ENCODE measurements at places on chromosomes 13 and 19. TPM values are rescaled to one million over a fixed set of nuclear protein-coding genes. Genes with fewer than 3 reads are reported as not detected.
A peak's percentile ranks its signal among the peaks of the same experiment; 100 is the strongest.

PROZ gene
- not detected for total RNA-seq

PABPC3 gene
- under 0.01 TPM for total RNA-seq

GRCh38 chr19:30272554-30272953 is 99.6 kb upstream of the ZNF536 start:
- no peak for DNase-seq

DNA sequence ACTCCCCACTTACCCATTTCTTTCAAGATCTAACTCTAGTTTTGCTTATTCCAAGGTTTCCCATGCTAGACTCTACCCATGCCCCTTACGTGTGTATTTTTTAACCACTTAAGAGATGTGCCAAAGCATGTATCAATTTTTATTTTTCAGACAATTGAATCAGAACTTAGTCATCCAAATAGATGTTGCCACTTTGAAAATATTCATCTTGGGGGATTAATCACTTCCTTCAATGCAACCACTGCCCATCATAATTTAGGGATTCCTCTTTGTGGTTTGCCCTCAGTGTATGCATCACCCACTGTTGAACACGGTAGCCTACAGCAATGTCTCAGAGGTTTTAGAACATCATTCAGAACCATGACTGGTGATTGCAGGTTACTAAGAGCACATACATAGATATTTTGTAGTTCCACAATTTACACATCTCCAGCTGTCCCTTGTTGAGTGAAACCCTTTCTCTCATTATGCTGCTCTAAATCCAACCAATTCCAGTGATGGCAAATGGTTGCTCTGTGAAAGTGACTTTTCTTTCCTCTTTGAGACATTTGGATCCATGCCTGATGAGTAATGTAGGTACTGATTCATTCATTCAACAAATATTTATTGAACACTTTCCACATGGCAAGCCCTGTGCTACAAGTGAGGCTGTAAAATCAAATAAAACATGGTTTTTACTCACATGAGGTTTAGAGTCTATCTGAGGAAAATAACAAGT is 60.6 kb upstream of the SERP2 start:
- peak; percentile 89 for DNase-seq

GRCh38 chr13:101514695-101515275 is 62.3 kb downstream of the ITGBL1 start:
- DNase-seq, result peak; percentile 85

GRCh38 chr13:70964124-70964523 is 855.9 kb upstream of the KLHL1 start:
- DNase-seq, result no peak

NPAS1 gene
- total RNA-seq, result not detected
